ENCODE measurements at places on chromosomes 7 and 10.

- DNase-seq, result no peak
Measured at GRCh38 chr7:31894308-31894707, 175.9 kb downstream of the PDE1C start.

DNA sequence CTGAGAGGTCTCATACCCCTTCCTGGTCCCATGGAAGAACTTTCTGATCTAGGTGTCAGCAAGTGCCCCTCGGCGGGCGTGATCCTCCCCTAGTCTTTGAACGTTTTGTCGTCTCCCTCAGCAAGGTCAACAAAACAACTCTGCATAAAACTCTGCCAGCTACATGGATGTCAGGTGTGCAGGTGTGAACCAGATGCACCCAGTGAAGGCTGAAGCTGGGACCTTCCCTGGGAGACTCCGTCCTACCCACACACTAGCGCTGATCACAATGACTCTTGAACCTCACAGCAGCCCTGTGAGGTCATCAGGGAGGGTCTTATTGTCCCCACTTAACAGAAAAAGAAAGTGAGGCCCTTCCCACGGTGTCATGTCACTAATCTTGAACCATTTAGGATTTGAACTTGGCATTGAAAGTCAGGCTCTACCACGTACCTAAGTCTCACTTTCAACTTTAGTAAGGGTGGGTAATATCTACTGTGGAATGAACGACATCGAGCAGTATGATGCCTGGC is 68.1 kb downstream of the VSTM4 start:
- DNase-seq, result no peak

DNA sequence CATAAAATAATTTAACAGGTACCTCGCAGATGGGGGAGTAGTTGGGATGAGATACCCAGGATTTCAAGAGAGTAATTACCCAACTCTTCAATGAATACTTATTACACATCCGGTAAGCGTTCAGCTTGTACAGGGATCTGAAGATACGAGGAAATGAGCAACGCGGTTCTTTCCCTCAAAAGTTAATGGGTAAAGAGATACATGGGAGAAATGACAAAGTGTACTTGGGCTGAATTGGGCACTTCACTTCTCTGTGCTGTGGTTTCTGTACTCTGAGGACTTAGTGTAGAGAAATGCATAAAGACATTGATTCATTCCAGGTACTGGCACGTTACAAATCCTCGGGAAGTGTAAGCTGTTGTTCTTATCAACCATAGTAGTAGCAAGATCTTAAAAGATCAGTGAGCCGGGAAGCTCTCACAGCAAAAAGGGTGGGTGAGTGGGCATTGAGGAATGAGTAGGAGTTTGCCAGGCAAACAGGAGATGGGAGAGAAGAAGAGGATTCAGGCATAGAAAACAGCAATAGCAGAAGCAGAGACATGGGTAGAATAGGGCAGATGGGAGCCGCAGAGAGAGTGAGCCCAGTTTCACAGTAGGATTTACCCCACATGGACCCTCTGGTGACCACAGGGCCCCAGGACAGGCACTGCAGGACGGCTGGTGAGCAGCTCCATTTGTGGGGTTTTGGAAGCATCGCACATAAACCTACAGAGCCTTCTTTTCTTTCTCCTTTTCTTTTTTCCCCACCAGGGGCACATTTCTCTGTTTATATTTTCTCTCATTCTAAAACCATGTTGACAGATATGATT is 304.3 kb upstream of the PITRM1 start:
- no peak for DNase-seq

- no peak for DNase-seq
Measured at GRCh38 chr7:39210362-39210761, 232.7 kb downstream of the POU6F2 start.

DNA sequence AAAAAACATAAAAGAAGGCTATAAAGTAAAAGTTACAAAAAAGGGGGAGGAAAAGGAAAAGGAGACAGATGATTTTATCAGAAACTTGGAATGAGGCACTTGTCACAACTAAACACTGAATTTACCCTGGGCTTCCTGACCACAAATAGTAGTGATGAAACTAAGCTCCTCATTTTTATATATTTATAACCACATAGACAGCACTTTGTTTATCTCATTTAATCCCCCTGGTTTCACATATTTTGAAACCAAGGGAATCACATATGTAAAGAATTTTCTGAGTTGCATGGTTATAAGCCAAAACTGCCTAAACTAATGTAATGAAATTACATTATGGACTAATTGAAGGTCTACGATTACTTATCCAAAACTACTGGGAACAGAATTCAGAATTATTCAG is 39.6 kb upstream of the MET start:
- no peak for DNase-seq

DNA sequence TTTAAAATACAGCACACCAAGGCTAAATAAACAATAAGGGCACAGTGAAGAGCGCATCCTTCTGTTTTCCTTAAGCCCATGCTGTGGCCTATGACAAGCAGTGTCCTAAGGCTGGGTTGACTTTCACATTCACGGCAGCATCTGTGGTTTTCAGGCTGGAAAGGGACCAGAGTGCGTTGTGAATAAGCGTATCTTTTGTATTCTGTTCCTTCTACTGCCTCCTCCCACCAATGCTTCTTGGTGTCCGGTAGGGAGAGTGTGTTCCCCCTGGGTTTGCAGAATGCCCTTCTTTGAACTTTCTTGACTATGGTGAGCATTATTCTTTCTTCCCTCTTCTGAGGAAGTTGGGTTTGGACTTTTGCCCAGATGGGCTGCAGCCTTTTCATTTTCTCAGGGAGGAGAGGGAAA is 73.6 kb downstream of the ABCA13 start:
- peak; percentile 69 for DNase-seq

GRCh38 chr7:69677054-69677852 is 79.0 kb downstream of the AUTS2 start:
- no peak for DNase-seq

DNA sequence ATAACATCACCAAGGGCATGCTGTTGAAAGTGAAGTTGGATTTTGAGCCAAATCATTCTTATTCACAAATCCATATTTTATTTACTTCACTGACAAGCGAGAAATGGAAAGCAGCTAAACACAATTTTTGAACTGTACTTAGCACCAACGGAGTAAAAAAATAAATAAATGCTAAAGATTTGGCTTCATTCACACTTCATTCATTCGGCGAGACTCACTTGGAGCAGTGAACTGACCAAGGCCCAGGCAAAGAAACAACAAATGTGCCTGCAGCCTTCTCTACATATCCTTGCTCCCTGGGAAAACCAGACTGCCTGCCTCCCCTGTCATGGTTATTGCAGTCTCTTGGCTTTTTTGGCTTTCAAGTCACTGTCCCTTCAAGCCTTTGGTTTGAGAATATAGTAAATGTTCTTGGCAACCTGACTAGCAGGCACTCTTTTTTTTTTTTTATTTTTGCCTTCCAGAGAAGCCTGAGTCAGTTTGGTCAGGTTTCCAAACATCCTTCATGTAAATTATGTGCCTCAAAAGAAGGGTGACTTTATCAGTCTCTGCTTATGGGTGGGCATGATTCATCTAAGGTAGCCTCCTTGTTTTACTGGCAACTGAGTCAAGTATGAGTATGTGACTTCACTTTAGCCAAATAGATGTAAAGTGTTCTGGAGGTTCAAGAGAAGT is 177.6 kb upstream of the MEOX2 start:
- DNase-seq, result no peak

DNA sequence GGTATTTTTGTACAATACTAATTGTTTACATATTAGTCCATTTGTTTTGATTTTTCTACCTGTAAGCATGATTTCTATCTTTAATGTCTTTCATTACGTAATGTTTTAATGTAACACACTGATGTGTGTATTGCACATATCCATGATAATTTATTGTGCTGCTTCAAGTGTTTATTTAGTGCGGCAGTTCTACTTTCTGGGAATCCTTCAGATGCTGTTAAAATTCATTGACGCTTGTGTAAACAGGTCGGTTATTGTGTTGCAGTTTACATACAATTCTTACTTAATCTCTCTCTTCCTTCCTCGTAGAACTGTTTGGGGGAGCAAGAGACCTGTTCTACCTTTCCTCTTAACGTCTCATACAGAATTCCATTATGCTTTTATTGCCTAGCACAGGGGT is 6.9 kb downstream of the TMEM60 start:
- DNase-seq, result no peak

DNA sequence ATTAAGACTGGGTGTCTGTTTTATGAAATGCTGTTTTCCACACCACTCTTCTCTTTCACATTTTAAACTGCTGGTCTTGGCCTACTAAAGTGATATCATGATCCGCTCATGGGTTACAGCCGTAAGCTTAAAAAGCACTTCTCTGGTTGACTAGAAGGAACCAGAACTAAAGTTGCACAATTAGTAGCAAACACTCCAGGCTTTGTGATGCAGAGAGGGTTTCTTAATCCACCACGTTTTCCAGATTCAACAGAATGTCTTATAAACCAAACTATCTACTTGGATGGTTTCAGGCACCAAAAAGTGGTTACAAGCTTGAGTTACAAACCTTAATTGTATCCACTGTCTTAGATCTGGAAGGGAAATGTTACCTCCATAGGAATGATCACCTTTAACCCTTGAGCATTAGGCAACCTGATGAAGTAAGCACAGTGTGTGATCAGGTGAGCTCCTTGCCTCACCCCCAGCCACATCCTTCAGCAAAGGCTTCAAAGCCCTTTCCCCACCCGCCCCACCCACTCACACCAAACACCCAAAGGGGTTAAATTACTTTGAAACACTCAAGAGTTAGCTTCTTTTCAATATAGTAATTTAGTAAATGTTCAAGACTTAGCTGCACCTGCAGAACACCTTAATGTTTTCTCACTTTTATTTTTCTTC is 3.5 kb downstream of the ELMO1 start:
- DNase-seq, result no peak

- no peak for DNase-seq
Measured at GRCh38 chr10:88256013-88256680, 327.0 kb downstream of the RNLS start.

DNA sequence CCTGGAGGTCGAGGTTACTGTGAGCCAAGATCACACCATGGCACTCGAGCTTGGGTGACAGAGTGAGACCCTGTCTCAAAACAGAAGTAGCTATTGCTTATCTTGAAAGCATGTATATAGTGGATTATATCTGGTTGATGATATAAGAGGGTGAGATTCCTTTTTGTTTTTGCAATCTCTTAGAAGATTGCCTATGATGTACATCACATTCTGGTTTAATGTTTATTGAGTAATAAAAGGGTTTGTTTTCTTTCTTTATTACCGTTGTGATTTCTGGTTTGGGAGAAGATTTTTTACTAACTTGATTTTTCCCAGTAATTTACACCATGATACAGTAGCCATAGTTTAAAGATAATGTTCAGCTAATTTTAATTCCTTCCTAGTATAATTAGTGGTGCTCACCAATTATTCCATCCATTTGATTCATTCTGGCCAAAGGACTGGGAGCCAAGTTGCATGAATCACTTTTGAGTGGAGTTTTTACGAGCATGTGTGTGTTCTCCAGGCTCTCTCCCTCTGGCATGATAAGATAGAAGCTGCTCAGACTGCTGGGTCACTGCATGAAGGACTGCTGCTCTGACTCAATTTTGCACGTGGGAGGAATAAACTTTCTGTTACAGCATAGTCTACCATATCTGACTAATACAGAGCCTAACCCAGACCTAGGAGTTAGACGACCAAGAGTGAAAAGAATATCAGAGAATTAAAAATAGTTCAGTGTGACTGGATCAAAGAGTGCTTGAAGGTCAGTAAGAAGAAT is 13.5 kb upstream of the TSPAN13 start:
- DNase-seq, result no peak

- no peak for DNase-seq
Measured at GRCh38 chr7:131533566-131534561, 22.6 kb downstream of the PODXL start.

DNA sequence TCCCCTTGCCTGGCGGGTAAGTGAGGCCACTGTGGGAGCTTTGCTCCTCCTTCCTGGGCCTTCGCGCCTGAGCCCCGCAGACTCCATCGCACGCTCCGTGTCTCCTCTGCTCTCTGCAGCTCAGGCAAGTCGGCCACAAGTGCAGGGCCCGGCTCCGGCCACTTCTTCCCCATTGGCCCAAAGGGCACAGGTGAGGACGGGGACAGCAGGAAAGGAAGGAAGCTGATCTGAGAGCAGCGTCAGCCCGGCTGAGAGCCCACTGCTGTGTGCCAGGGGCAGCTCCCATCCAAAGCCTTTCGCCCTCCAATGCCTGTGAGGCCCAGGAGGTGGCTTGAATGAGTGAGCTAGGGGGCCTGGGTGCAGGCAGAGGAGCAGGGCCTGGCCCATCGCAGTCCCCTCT is 33.7 kb upstream of the RHEB start:
- no peak for DNase-seq

DNA sequence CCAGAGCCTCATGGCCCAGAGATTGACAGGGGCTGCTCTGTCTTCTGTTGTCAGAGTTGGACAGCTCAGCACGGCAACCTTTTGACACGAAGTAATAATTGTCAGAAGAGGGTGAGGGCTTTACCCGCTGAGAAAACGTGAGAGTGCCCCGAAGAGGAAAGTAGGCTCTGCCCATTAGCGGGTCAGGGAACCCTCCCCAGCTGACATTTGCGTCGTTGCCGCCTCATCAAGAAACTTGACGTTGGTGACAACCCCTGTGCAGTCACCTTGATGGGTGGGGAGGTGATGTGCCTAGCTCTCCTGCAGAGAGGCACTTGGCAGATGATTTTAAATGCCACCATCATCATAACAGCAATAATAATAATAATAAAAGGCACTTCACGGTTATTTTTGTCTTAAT is 202.1 kb downstream of the USP6NL start:
- DNase-seq, result no peak

- DNase-seq, result no peak
Measured at GRCh38 chr7:11650500-11650899, 181.5 kb downstream of the THSD7A start.

- DNase-seq, result no peak
Measured at GRCh38 chr10:60172363-60172990, 217.2 kb downstream of the ANK3 start.

DNA sequence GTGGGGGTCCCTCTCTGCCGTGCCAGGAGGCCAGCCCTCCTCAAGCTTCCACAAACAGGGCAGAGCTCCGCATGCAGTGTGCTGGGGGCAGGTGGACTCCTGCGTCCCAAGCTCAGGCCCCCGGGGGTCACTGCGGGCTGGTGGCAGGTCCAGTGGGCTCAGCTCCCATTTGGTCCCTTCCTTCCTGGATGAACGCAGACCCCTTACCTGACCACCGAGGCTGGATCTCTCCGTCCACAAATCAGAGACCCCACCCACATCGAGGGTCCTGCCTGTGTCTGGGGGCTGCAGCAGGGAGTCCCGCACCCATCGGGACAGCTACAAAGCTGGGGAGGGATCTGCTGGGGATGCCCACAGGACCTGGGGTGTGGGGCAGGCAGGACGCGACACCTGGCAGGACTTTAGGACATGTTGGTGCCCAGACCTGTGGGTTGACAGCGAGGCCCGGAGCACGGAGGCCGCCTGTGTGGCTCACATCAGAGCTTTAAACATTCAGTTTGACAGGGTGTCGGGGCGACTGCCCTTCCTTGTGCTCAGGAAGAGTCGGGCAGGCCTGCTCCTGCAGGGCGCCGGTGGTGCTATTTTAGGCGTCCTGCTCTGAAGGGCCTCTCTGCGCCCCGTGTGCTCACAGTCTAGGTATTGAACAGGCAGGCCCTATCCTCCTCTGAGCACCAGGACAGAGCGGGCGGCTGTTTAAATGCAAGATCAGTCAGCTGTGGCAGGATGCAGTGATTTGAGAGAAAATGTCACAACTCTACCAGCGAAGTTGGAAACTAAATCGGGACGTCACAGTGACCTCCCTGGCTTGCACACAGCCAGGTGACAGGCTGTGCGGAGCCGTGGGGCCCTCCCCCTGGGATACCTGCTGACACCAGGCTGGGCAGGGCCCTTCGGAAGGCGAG is 15.9 kb upstream of the CFAP46 start:
- DNase-seq, result no peak

Data from GDM1 (cell line).